ENCODE measurements at places on chromosomes 7 and 10.

GRCh38 chr10:100356067-100357017, 9.3 kb downstream of the SCD start:
- no peak for DNase-seq

- no peak for DNase-seq
These were observed 138.6 kb downstream of the LHPP start for GRCh38 chr10:124600051-124600880.

DNA sequence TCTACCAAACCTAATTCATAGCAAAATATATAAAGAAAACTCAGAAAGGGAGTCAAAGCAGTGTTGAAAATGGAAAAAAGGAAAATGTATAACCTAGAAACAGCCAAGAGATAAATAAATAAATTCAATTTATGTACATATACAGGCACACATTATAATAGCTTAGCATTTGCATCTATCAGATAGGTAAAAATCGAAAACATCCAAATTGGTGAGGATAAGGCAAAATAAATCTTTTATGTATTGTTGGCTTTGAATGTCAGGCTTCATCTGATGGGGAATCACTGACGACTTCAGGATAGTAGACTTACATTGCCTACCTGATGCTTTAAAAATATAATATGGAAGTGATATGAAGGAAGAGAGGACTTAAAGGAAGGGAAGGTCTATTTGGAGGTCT, 20.6 kb upstream of the CHRM2 start:
- DNase-seq: no peak

- no peak for DNase-seq
These were observed 265.7 kb upstream of the IMMP2L start for GRCh38 chr7:111827863-111828504.

GRCh38 chr10:19629567-19629966, 186.7 kb upstream of the PLXDC2 start:
- DNase-seq: peak; percentile 4

DNA sequence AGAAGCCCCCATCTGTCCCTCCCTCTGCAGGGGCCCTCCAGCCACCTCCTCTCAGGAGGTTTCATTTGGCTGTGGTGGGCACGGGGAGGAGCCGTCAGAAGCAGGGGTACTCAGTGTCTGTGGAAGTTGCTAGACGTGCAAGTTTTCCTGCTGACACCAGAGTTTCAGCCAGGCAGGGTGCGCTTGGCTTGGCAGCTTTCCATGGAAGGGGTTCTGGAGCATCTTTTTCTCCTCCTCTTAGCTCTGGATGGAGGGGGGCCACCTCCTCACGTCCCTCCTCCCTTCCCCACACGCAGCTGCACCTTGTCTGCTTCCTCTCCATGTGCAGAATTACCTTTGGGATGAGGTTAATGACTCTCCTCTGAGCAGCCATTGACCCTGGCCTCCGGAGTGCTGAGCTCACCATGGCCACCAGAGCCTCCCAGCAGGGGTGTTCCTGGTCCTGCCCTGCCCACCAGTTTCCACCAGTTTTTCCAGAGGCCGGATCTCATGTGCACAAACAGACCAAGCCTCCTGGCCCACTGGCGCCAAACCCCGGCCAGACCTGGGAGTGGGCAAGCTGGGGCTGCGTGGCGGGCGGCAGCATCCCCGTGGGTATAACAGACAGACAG, 579.8 kb upstream of the FOXK1 start:
- no peak for DNase-seq

DNA sequence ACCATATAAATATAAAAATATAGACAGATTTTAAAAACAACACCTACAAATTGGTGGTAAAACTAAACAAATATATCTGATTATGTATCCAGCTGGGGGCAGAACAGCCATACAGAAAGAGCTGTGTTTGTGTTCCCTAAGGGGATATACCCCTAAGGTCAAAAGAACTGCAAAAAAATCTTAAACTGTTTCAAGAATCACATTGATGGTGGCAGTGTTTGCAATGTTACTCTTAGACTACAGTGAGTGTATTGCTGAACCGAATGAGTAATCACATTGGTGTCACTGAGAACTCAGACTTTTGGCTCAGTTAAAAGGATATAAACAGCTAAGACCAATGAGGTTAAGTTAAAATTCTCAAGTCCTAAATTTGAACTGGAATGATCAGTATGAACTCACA, 27.1 kb upstream of the PTPRN2 start:
- peak; percentile 11 for DNase-seq

GRCh38 chr10:111106081-111106480, 29.3 kb downstream of the ADRA2A start:
- no peak for DNase-seq

GRCh38 chr7:128166603-128167041, 74.5 kb upstream of the LEP start:
- DNase-seq: no peak

DNA sequence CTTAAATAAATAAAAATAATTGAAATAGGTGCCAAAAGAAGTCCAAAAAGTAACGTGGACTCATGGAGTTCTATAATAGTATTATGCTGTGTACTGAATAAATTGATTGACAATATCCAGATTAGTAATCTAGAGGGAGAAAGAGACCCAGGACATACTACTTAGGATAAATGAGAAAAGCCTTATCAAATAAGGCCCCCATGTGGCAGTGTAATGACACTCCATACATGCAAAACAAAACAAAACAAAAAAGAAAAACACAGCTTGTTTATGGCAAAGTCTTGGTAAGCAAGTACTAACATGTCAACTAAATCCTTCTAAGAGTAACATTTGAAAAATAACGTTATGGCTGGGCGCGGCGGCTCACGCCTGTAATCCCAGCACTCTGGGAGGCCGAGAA, 3.6 kb upstream of the RUNDC3B start:
- DNase-seq: no peak

- no peak for DNase-seq
These were observed 1567.3 kb upstream of the LRRTM3 start for GRCh38 chr10:65358565-65358964.

GRCh38 chr10:48444861-48445841, 138.7 kb downstream of the MAPK8 start:
- DNase-seq: no peak

- no peak for DNase-seq
These were observed 10.2 kb downstream of the PRSS1 start for GRCh38 chr7:142759433-142759832.

DNA sequence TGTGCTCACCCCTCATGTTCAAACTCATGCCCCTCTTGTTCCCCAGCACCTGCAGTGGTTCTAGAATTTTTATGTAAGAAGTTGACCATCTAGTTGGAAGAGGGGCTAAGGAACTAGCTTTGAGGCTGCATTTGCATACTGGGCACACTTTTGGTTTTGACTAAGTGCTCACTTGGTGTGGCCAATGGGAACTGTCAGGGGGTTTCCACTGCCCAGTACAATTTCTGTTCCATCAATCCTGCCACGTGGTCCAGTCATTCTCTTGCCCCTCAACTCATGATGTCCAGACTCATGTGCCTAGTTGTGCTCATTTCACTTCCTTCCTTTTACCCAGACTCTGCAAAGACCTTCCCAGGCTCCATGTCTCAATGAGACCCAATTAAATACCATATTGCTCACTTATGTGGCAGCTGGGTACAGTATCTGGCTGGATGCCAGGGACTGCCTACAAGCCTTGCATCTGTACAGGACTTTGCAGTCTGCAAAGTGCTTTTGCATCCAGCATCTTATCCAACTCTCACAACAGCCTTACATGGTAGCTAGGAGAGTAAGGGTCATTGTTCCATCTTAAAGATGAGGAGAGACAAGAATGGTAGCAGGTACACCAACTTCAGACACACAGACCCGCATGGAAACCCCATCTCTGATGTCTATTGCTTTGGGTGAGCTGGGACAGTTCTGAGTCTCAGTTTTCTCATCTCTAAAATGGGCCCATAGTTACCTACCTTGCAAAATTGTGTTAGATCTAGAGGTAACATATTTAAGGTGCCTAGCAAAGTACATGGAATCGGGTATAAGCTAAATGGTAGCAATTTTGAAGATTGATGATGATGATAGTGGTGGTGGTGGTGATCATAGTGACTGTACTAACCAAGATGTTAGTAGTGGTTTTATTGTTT, 30.1 kb upstream of the KCNMA1 start:
- no peak for DNase-seq

GRCh38 chr10:84493361-84493760, 165.0 kb downstream of the CCSER2 start:
- DNase-seq: no peak

- DNase-seq: peak; percentile 93
These were observed 39.2 kb upstream of the JCAD start for GRCh38 chr10:30098629-30099028.

DNA sequence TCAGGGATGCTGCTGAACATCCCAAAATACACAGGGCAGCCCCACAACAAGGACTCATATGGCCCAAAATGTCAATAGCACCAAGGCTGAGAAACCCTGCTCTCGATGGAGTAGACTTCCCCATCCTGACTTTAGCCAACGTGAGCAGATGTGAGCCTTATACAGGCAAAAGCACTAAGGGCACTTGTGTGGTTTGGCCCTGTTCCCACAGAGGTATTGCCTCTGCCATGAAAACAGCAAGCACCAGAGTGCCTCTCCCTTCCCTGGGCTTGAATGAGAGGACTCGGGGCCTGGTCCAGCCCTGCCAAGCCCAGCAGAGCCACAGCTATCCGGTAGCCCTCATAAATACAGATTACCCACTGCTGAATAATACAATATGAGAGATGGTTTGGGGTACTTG, 47.5 kb downstream of the ACSM6 start:
- no peak for DNase-seq

GRCh38 chr7:115634633-115635032, 395.9 kb downstream of the TFEC start:
- no peak for DNase-seq

DNA sequence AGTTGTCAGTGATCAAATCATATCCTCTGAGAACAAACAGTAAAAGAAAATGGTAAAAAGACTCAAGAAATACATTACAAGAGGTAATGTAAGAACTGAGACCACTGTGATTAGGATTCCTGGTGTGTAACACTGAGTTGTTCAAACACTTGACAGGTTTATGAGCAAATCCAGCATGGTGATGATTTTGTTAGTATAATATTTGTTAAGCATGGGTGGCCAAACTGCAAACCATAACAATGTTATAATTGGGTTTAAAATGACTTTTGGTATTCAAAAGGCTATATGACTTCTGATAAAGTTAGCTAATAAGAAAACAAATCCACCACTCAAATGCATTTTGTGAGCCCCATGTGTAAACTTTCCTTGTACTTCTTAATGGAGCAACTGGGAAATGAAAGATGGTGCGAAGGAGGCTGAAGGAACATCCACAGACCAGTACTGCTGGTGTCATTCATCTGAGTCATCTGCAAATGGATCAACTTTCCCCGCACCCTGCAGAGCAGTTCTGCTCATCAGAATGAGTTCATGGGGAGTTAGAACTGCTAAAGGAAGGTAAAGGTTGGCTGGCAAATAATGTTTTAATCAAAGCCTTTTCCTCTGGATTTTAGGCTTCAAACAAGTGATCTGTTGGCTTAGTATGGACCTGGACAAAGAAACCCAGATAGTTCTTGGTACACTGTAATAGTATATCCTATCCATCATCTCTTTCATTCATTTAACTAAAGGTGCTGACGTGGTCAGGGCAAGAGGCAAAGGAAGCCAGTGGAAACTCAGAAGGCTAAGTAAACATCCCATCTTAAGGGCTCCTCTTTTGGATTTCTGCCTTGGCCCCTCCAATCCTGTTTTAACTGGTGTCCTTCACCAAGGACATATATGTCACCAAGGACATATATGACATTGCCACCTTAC, 45.0 kb downstream of the AFAP1L2 start:
- DNase-seq: no peak

- DNase-seq: no peak
These were observed 450.7 kb downstream of the HTR7 start for GRCh38 chr10:90407131-90407530.

- DNase-seq: no peak
These were observed 200.7 kb upstream of the AHR start for GRCh38 chr7:17097668-17098297.

DNA sequence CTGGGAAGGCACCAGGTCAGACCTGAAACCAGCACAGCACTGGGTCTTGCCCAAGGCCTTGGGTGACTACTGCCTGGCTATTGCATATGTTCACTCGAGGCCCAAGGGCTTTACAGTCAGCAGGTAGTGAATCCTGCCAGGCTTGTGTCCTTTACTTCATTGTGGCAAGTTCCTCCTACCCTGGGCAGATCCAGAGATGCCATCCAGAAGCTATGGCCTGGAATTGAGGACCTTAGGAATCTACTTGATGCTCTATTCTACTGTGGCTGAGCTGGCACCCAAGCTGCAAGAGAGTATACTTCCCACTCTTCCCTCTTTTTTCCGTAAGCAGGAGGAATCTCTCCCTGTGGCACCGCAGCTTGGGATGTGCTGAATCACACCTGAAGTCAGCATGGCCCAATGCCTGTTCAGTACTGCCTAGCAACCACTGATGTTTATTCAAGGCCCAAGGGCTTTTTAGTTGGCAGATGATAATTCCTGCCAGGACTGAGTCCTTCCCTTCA, 246.7 kb upstream of the CTBP2 start:
- DNase-seq: no peak

DNA sequence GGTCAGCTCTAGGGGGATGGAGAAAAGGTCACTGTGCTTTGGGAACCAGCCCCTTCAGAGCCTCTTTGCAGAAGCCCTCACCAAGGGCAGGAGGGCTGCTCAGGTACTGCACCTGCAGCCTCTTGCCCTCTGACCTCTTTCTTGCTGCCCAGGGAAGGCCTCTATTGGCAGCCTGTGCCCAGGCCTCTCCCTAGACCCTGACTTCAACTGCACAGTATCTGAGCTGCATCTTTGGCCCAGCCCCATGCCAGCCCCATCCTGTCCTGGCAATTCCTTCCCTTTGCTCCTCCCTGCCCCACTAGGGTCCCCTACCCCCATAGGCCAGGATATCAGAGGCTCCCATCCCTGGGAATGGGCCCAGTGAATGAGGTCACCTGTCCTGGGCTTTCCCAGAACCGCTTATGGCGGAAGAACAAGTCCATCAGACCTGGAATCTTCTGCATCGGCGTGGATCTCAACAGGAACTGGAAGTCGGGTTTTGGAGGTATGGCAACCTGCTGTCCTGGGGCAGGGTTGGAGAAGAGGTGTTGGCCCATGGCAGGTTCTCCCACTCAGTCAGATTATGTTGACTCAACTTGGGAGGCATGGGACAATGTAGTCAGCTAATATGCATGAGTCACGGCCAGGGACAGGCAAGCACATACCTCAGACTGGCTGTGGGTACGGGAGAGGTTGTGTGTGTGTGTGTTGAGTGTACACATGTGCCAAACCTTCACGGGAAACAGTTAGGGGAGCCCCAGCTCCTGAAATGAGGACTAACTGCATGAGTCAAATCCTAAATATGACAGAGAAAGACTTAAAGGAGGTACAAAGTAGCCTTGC, 17.1 kb upstream of the CPA1 start:
- DNase-seq: peak; percentile 85

GRCh38 chr10:45001381-45002148, 842 bp downstream of the ZNF22 start:
- peak; percentile 18 for DNase-seq

DNA sequence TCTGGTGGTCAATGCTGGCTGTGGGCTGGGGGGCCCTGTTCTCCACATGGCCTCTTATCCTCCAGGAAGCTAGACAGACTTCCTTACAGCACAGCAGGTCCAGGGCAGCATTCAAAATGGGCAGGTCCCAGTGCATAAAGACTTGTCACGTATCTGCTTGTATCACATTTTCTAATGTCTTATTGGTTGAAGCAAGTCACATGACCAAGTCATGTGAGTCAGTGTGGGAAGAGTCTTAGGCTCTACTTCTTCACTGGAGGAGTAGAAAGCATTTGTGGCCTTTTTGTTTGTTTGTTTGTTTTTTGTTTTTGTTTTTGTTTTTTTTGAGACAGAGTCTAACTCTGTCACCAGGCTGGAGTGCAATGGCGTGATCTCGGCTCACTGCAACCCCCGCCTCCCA, 104.7 kb downstream of the COL13A1 start:
- no peak for DNase-seq

All from fibroblast of skin of left quadriceps (primary cell).